NB4 (cell line): ENCODE measurements at places on chromosomes 7 and 10.

DNA sequence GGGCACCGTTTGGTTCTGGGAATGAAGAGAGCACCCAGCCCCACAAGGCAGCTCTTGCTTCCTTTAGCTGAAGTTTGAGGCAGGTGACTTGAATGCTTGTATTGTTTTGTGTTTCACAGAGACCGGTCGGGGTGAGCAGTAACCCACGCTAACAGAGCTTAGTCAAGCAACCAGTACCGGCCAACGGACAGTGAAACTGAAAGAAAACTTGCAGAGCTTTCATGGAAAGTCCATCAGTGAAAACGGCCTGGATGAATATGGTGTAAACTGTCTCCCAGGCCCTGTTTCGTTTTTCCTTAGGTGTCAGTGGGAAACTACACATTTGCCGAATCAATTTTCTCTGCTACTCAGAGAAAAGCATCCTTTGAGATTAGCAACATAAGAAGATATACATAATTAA, 101.1 kb downstream of the LYZL1 start:
- DNase-seq = no peak

GRCh38 chr10:15420858-15421257, 49.8 kb upstream of the FAM171A1 start:
- peak; percentile 10 for DNase-seq

GRCh38 chr7:112437072-112437471, 13.2 kb upstream of the IFRD1 start:
- no peak for DNase-seq

DNA sequence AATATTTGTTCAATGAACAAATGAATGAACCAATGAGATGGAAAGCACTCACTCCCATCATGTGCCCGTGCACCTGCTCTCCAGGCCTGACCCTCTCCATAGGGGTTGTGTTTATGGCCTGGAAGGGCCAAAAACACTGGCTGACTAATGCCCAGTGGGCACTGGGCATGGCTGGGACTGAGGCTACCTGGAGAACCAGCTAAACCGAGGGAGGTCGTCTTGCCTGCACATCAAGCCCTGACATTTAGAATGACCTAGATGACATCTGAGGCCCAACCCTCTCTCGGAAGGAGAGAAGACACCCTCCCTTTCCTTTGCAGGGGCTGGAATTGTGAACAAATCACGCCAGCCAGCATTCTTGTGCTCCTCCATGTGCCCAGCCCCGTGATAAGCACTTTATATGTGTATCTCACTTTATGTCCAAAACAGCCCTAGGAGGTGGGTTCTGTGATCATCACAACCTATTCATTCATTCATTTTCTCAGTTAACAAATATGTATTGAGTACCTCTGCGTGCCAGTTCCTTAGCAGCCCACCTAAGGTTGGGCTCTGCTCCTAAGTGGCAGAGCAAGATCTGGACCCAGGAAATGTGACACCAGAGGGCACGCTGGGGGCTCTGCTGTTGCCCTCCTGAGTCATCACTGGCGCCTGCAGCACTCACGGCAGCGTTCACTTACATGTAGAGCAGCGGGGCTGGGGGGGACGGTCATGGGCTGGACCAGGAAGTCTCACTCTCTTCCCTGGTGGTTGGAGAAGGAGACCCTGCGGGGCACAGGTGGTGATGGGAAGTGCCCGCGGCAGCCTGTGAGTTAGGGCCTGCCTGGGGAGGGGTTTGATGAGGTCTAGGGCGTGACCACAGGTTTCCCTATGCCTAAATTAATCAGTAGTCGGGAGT, 52.0 kb downstream of the TSPAN15 start:
- DNase-seq = no peak

GRCh38 chr7:29372351-29373090, 177.9 kb downstream of the CHN2 start:
- DNase-seq = no peak
